ENCODE measurements at places on chromosomes 1 and 21.
A peak's percentile ranks its signal among the peaks of the same experiment; 100 is the strongest.

- peak; percentile 70 for DNase-seq
Measured at GRCh38 chr1:182955596-182956588, 2.9 kb upstream of the SHCBP1L start.

DNA sequence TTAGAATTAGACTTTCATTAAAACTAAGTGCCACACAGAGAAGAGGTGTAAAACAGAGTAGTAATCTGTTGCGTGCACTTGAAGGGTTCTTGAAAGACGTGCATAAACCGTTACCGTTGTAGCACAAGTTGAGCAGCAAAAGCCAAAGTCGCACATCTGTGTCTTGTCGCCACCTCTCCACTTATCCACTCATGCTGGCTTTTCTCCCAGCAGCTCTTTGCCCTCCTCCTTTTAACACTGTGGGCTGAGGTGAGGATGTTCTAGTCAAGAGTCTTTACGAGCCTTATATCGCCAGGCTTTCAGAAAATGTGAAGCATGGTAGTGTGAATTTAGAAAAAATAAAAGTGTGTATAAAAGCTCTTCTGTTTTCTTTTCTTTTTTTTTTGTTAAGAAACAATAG, 48.0 kb downstream of the NR5A2 start:
- no peak for DNase-seq

GRCh38 chr21:42554251-42554961, 40.8 kb downstream of the SLC37A1 start:
- DNase-seq = no peak

- no peak for DNase-seq
Measured at GRCh38 chr1:178613271-178613945, 100.5 kb downstream of the TEX35 start.

DNA sequence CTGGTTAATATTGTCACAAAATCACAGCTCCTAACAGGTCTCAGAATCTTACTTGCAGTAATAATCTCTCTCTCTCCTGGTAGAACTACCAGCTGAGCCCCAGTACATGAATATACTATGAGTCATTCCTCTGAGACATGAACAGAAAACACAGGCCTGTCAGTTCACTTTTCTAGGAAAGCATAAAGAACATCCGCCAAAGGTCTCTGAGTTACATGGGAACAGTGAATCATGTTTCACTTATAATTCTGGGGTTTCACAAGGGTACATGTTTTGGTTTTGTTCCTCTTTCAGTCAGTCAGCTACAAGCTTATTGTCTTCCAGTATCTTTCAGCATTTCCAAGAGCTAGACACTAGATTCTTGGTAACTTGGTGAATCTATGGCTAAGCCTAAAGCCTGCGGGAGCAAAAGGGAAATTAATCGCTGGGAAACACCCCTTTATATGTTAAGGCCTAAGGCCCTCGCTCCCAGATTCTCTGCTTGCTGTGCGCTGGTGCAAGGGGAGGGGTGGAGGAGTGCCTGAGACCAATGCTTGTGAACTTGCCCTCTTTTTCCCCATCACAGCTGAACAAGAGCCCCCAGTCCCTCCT, 31.7 kb downstream of the IFNGR2 start:
- DNase-seq = peak; percentile 96

- no peak for DNase-seq
Measured at GRCh38 chr1:28195780-28196179, 19.3 kb upstream of the PTAFR start.

- DNase-seq = no peak
Measured at GRCh38 chr21:25094695-25095094, 512.6 kb downstream of the MRPL39 start.

GRCh38 chr1:224493269-224493668, 58.7 kb upstream of the WDR26 start:
- DNase-seq = no peak
